ENCODE measurements at places on chromosomes 13 and 19. TPM values are rescaled to one million over a fixed set of nuclear protein-coding genes. Genes with fewer than 3 reads are reported as not detected.

Gene AZU1
- 1.3 TPM for total RNA-seq

DNA sequence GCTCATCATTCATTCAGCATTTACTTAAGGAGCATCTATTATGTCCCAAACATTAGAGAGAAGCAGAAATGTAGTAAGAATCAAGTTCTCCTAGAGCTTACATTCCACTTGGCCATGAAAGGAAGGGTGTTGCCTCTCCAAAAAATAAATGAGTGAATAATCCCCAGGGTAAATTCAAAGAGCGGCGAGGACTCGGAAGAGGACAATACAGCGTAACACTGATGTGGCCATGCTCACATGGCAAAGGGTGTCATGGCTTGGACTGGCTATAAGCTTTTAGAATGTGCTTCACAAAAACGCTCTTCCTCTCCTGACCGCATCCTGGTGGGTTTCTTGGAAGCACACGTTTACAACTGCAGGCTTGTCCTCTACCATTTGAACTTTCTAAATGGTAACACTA is 290.2 kb downstream of the IRS2 start:
- DNase-seq = no peak

DNA sequence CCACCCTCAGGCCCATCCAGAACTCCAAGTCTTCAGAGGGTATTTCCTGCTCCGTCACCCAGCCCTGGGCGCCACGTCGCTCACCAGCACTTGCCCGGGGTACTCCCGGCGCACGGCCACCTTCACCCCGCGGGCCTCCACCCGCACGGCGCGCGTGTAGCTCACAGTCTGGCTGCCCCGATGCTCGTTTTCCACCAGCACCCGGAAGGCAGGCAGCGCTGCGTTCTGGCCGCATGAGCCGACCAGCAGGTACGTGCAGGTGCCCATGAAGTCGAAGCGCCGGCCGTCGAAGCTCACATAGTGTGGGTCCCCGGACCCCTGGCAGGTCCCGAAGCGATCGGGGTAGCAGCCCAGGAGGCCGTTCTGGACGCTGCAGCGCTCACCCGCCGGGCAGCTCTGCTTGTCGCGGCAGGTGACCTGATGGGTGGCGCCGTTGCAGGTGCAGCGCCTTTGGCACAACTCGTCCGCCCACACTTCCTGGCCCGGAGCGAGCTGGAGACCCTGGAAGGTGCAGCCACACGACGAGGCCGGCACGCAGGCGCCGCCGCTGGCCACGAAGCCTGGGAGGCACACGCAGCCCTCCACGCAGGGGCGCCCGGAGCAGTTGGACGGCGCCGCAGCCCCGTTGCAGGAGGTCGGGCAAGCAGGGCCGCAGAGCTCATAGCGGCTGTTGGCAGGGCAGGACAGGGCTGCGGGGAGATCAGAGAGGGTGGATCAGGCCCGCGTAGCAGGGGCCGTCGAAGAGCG is 19.2 kb downstream of the FCGBP start:
- peak; percentile 65 for DNase-seq

Gene STOML3
- total RNA-seq = not detected

DNA sequence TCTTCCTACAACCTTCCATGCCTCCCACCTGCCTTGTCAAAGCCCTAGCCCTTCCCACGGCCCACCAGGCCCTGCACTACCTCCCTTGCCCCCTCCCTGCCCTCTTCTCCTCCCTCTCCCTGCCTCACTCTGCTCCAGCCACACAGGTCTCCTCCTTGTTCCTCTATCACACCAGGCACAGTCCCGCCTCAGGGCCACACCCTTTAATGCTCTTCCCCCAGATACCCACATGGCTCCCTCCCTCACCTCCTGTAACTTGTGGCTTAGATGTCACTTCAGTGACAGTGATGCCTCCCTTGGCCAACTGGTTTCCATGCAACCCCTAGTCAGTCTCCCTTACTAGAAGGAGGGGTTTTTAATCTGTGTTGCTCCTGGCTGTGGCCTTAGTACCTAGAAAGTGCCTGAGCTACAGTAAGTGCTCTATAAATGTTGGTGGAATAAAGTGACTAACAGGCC is 1.3 kb downstream of the SIRT6 start:
- DNase-seq = no peak

DNA sequence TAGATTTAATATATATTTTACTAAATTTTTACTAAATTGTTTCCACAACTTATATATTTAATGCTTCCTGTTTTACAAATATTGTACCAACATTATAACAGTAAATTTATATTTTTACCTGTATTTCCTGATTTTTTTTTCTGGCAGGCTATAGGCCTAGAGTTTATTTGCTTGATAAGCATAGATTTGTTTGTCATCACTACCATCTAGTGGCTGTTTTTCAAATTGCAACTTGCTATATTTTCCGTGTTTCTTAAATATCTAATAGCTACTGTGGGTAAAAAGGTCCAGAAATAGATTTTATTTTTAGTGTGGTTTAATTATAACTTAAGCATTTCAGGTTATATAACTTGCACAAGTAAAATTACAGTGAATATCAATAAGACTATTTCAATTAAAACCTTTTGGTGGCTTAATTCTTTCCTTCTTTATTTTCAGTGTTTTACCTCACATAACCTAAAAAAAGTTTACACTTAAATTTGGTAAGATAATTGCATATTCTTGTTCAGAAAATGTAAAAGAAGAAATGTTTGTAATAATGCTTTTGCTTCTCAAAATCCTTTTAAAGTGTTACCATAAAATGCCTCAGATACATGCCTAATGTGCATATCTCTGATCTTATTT is 60.6 kb downstream of the NDFIP2 start:
- DNase-seq = no peak

Gene C5AR1
- not detected for total RNA-seq

- DNase-seq = no peak
Measured at GRCh38 chr19:16347706-16348105, 23.1 kb downstream of the KLF2 start.

- DNase-seq = peak; percentile 83
Measured at GRCh38 chr19:2270157-2270422, 11.9 kb downstream of the PEAK3 start.

DNA sequence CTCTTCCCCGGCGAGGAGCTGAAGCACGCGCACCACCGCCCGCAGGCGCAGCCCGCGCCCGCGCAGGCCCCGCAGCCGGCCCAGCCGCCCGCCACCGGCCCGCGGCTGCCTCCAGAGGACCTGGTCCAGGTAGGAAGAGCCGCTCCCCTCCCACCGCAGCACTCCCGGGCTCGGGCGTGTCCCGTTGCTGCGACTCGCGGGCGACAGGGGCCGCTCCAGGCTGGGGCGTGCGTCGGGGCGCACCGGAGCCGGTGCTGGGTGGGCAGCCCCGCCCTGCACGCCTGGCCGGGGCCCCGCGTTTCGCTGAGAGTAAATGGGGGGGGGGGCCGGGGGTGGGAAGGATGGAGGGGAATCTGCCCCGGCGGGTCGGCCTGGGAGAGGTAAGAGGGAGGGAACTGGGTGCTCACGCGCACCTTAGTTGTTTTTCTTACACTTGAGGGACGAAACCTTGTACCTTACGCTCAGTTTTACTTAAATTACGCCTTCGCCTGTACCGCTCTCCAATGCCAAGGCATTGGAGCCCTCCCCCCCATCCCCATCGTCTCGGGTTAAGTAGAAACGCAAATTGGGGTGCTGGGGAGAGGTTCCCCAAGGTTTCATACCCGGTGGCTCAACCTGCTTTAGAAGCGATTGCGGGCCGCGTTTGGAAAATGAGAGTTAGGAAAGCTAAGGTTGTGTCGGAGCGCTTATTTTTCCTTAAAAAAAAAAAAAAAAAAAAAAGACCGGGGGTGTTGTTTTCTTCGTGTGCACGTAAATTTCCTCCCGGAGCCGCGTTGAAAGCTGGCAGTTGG is 850 bp downstream of the KLF5 start:
- peak; percentile 89 for DNase-seq

Gene TSKS
- total RNA-seq = 0.52 TPM

DNA sequence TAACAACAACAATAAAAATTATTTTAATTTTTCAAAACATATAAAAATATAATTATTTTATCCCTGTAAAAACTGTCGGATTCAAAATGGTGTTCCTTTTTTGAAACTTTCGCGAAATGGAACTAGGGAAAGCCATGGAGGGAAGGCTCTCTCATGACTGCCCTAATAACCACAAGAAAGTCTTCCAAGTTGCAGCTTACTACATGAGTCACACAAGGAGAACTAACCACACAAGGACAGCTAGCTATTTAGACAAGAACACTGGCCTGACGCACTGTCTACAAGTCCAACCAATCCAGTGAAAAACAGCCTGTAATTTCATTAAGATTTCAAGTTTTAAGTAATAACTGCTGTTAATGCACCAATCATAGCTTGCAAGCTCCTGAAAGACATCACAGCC is 319.2 kb upstream of the PCDH9 start:
- no peak for DNase-seq

DNA sequence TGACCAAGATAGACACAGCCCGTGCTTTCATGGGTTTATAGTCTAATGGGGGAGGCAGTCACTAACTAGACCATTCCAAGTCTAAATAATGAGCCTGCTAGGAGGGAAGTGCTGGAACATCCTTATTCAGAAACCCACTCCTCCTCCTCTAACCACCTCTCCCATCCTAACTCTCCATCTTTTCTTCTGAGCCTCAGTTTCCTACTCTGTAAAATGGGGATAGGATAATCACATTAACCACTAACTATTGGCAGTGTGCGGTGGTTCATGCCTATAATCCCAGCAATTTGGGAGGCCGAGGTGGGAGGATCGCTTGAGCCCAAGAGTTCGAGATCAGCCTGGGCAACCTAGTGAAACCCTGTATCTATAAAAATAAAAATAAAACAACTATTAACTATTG is 68.7 kb downstream of the MAP4K1 start:
- no peak for DNase-seq

Gene BLOC1S3
- total RNA-seq = 4.3 TPM

DNA sequence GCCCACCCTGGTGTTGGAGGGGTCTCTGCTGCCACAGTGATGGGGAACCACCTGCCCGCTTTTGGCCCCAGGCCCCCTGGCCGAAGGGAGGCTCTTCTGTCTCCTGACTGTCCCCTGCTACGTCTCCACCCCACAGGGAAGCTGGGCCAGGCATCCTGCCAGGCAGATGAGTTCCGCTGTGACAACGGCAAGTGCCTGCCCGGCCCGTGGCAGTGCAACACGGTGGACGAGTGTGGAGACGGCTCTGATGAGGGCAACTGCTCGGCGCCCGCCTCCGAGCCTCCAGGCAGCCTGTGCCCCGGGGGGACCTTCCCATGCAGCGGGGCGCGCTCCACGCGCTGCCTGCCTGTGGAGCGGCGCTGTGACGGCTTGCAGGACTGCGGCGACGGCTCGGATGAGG is 11.0 kb downstream of the LRP3 start:
- DNase-seq = no peak

GRCh38 chr19:38695317-38695683 is 47.9 kb downstream of the ACTN4 start:
- DNase-seq = peak; percentile 39

GRCh38 chr13:77876176-77876575 is 42.5 kb downstream of the EDNRB start:
- no peak for DNase-seq

Measured in H7 (cell line).